Fibroblast of skin of left quadriceps (primary cell): ENCODE measurements at places on chromosomes 12 and 14.

- DNase-seq: no peak
Measured at GRCh38 chr12:45477526-45477925, 252.0 kb upstream of the ARID2 start.

GRCh38 chr12:49283541-49284429, 11.2 kb upstream of the PRPH start:
- DNase-seq: no peak

DNA sequence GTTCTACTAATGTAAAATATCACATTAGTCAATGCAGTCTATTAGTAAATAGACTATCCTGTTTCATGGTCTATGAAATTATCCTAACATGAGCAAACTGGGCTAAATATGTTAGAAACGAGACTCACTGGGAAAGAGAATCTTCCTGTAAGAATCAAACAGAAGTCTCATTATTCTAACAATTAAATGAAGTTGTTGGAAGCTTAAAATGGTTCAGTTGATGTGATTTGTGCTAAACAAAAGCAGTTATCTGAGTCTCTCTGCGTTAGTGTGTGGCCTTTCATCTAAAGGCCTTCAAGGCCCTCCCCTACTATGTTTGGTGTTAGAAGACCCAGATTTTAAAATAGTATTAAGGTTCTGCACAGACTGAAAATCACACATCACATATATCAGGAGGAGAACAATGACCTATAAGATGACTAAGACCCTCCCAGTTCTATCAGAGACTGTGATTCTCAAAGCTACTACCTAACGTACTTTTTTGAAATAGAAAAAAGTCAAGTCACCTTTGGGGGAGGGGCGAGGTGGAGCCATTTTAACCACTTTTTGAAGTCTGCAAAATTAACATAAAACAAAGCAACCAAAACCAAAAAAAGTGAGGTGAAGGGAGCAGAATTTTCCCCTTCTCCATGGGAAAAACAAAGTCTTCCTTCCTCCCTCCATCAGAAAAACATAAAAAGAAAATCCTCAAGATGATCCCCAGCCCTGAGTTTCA, 82.3 kb downstream of the DENND5B start:
- no peak for DNase-seq

DNA sequence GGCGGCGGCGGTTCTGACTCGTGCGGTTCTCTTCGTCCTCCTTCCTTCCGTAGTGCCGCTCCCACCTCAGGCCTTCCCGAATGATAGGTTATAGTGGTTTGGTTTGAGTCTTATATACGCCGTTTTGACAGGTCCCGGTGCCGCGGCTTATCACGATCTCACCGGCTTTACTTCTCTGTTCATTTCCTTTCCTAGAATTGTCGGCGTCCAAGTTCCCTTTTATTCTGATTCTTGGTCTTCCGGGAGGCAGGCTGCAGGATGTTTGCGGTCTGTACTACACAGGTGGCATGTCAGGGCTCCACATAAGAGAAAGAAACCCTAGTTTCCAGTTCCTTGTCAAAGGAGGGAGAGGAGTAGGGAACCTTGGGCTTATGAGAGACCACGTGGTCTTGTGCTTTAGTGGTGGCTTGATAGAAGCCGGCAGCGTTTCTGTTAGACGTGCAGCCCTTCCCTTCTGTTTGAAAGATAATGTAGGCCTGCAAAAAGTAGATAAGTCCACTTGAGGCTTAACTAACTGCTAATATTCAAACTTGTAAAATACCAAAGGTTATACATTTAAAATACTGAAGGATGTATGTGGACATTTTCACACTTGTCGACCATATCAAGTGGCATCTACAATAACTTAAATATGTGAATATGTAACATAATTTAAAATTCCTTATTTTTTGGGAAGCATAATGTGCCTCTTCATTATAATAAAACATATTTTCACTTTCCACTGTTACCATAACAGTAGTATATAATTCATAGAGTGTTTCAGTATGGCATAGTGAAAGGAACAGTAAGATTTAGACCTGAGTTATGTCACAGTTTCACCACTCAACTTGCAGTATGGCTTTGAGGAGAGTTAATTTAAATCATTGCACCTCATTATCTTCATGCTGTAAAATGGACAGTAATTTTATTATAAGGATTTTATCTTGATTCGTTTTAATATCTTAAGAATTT, 804 bp downstream of the USP15 start:
- DNase-seq: no peak

DNA sequence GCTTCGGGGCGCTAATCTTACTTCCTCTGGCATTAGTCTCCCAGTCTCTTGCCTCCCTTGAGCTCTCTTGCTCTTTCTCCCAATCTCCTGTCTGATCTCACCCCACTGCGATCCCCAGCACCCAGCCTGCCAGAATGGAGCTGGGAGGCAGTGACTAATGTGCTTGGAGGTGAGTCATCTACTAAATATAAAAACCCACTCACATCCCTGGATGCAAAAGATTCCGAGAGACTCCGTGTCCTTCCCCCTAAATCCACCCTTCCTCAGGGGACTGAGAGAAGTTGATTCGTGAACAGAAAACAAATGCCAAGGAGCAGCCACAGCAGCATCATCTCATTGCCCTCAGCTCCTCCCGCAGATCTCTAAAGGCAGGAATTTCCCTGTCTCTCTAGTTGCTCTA, 45.7 kb upstream of the KCNA5 start:
- peak; percentile 92 for DNase-seq

DNA sequence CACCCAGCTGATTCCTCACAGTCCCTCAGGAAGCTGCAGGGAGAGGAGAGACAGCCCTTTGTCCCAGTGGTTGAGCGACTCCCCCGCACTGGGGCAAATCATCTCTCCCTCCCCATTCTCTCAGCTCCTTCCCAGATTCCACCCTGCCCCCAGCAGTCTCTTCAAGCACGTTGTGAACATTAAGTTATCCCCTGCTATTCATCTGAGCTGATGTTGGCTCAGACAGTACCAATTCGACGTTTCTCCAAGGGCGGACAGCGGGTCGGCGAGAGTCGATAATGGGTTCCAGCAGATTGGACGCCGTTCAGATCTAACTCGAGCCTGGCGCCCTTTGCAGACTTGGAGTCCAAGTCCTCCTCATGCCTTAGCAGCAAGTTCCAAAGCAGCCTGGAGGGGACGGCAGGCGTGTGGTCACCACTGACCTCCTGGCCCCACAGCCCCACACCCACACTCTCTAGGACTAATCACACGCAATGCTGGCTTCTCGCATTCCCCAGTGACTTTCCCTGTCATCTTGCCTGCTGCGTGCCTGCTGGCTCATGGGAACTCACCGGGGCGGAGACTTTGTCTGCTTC, 245.9 kb downstream of the CHST11 start:
- DNase-seq: no peak

DNA sequence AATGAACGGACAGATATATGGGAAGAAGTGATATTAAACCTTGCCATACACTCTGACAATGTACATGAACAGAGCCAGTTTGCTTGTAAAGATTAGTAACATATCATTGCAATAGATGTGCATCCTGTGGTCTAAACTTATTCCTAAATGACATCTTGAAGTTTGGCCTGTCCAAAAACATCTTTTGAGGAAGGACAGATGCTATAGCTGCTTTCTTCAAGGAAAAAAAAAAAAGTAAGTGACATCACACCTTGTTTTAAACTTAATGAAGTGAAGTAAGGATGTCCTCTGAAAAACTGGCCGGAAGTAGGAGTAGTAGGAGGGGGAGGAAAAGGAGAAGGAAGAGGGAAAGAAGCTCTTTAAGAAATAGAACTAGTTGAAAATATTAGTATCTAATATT, 132.8 kb downstream of the RAD51B start:
- DNase-seq: no peak

- DNase-seq: no peak
Measured at GRCh38 chr12:29943683-29944082, 159.9 kb upstream of the TMTC1 start.

- DNase-seq: peak; percentile 21
Measured at GRCh38 chr14:92690171-92691011, 58.0 kb downstream of the LGMN start.

- DNase-seq: no peak
Measured at GRCh38 chr14:30808576-30808975, 65.8 kb upstream of the COCH start.

GRCh38 chr12:84841591-84841990, 71.0 kb downstream of the SLC6A15 start:
- DNase-seq: no peak

DNA sequence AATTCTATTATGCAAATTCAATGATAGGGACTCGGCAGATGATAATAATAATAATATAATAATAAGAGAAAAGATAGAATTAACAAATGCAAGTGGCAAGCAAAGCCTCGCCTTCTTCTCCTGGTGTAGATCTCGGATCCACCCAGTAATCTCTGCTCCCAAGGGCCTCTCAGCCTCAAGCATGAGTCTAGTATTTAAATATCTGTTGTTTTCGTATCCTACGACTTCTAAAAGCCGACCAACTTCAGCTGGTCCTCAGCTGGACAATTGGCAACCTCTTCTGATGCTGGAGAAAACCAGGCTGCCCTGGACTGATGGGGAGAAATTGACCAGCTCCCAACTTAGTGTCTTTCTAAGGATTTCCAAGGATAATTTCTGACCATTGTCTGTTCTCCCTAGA, 14.0 kb upstream of the MAP1LC3B2 start:
- DNase-seq: no peak

GRCh38 chr12:90017316-90017715, 308.7 kb upstream of the ATP2B1 start:
- no peak for DNase-seq

DNA sequence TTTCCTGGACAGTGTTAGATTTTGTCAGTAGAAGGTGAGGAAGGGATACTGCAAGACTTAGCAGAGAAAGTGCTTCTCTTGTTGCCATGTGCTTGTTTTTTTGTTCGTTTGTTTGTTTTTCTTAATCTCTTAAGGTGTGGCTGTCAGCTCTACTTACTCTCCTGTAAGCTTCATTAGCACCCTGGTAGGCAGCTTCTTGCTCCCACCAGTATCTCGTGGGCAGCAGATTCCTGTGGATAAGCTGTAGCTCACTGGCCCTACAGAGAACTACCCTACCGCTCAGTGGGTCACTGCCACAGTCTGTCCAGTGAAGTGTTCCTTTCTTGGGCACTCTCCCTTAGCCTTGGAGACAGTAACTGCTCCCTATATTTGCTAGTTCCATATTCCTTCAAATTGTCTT, 30.1 kb downstream of the VRK1 start:
- DNase-seq: no peak

DNA sequence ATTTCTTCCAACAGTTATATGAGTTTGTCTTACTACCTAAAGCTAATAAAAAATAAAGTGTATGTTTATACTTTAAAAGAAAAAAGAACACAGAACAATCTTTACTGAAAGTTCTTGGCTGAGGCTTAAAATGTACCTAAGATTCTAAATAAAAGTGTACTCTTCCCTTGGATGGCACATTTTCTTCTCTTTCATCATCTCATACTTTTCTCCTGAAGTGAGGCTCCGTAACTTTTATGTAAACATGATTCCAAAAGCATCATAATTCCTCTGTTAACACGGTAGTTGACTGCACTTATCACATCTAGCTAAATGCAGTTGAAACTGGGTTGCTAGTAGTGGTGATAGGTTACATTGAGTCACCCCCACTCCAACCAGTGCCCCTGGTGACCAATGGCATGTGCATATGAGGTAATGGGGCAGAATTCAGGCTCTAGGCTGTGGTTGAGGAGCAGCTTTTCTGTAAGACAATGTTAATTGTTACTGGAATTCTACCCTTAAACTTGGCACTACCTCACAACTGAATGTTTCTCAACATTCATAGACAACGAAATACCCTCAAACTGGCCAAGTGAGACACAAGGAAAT, 38.4 kb downstream of the WASHC3 start:
- DNase-seq: peak; percentile 12

DNA sequence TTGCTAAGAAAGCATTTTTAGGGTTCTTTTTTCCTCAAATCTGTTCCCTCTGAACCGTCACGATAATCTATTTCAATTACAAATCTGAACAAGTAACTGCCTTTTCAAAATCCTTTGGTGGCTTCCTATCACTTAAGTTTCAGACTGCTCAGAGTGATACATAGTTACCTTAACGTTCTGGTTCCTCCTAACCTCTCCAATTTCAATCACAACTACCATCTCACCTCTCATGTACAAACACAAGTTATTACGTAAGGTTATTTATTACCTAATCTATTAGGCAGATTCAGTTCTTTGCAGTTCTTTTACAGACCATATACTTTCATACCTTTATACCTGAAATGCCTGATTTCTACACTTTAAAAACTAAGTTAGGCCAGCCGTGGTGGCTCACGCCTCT, 12.1 kb downstream of the RNF212B start:
- no peak for DNase-seq

DNA sequence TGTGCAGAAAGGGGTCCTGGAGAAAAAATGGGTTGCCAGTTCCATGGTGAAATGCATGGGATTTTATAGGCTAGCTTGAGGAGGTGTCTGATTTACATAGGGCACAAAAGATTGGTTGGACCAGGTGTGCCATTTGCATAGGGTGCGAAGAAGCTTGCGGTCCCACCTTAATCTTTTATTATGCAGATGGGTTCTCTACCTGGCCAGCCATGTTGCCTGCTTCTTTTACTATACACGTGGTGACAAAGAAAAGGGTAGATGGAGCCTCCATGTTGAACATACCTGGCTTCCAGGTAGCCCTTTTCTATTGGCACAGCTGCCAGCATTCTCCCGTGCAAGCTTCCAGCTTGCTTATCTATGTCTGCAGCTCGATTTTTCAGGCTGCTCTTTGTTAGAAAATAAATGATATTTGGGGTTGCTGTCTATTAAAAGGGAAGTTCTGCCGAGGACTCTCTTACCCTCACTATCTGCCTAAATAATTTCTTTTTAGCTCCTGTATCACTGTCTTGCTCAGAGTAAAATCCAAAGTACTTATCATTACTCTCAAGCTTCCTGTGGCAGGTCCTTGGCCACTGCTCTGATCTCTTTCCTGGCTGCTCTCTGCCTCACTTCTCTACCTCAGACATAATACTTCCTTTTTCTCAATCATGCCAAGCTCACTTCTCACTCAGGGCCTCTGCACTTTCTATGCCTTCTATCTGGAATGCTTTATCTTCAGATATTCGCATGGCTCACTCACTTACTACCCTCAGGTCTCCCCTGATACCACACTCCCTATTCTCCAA, 216.0 kb upstream of the DAAM1 start:
- DNase-seq: no peak

DNA sequence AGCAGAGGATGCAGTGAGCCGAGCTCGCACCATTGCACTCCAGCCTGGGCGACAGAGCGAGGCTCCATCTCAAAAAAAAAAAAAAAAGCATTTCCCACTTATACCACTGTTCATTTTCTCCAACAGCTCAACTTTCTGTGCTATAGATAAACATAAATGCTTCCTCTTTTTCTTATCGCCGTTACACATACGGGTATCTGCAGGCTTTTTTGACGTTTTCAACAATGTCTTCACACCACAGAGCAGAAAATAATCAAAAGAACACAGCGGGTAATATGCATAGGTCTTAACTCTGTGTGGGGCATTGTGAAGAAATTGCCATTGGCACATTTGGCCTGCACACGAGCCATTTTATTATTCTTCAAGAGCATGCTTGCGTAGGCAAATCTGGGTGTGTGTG, 86.4 kb downstream of the CAPZA3 start:
- no peak for DNase-seq

GRCh38 chr14:34252227-34252626, 209.8 kb downstream of the SPTSSA start:
- no peak for DNase-seq

- no peak for DNase-seq
Measured at GRCh38 chr14:88829685-88830302, 5.3 kb downstream of the TTC8 start.
